ENCODE measurements at places on chromosomes 4 and X. TPM values are rescaled to one million over a fixed set of nuclear protein-coding genes. Genes with fewer than 3 reads are reported as not detected.

GRCh38 chrX:39204945-39205344 lies 403.7 kb downstream of the MID1IP1 start:
- no peak for DNase-seq

DNA sequence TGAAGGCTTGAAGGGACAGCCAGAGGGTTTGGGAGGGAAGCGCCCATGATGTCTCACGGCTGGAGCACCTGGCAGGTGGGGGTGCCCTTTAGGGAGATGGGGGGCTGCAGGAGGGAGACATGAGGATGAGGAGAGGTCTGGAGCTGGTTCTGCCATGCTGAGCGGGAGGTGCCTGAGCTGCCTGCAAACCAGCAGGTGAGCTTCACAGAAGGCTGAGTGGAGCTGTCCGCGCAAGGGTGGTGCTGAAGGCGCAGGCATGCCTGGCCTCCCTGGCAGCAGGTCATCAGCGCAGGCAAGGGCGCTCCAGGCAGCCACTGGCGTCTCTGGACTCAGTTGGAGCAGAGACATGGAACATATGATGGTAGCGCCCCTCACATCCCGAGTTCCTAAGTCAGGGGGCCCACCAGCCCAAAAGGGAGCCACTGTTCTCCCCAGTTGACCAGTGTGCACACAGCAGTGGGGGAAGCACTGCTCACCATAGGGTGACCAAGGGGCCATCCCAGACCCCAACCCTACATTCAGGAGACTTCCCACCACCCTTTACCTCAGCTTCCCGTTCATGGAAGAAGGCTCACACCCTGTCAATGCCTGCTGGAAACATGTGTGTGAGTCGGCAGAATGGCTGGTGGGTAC lies 25.8 kb downstream of the ADRA2C start:
- DNase-seq: peak; percentile 42

DNA sequence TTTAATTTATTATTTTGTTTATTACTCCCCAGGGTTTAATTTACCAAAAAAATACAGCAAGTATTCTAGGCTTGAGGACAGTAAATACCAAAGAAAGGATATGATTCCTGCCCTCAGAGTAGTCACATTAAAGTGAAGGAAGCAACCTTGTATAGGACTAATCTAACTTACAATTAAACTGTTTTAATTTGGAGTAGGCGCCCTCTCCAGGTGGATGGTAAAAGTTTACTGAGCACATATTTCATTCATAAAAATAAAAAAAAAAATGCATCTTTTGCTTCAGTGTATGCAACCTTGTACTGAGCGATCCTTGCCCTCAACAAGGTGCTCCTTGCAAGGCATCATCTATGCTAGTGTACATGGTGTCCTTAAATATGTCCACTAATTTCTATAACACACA lies 72.0 kb upstream of the MAGEB16 start:
- no peak for DNase-seq

DNA sequence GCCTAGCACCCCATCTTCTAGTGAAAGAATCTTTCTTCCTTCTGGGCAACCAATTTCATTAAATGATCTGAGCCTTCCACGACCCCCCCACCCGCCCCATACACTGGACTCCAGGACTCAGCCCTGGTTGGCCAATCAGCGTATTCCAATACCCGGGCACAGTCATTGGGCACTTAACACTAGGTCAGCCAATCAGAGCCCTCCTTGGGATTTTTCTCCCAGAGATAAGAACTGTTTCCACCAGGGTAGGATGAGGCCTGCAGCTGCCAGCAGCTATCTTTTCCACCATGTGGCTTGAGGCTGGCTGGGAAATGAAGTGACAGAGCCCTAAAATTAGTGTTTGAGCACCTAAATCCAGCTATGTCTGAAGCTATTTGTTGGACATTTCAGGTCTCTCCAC lies 418.8 kb downstream of the BCOR start:
- DNase-seq: no peak

- no peak for DNase-seq
Observed at GRCh38 chr4:179398414-179398813, 1956.2 kb upstream of the AGA start.

The BTC gene
- polyA plus RNA-seq: 7.2 TPM

The IL21 gene
- polyA plus RNA-seq: not detected

The PAGE1 gene
- polyA plus RNA-seq: not detected

The NSG1 gene
- 70.3 TPM for polyA plus RNA-seq

The SSX4B gene
- polyA plus RNA-seq: not detected

The XK gene
- 2.7 TPM for polyA plus RNA-seq

The DCAF12L2 gene
- 0.38 TPM for polyA plus RNA-seq
